ENCODE measurements at places on chromosomes 4 and X.

DNA sequence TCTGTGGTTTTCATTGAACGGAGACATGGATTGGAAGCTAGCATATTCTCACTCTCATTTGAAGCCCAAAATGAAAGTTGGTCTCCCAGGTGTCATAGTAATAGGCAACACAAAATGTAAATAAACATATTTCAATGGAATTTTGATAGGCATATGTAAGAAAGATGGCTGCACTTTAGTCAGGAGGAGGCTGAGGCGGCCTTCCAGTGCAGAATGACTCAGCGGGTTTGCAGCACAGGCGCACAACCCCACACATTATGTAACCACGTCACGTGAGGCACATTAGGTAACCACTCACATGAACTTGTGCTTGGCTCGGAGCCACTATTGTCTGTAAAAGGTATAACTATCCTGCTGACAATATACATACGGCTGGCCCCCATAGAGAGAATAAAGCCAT is 381.7 kb downstream of the GPAT3 start:
- DNase-seq = no peak

GRCh38 chr4:168265327-168265726 is 53.2 kb downstream of the DDX60 start:
- no peak for DNase-seq

- no peak for DNase-seq
Measured at GRCh38 chr4:3041192-3042142, 32.9 kb downstream of the HTT-AS start.

DNA sequence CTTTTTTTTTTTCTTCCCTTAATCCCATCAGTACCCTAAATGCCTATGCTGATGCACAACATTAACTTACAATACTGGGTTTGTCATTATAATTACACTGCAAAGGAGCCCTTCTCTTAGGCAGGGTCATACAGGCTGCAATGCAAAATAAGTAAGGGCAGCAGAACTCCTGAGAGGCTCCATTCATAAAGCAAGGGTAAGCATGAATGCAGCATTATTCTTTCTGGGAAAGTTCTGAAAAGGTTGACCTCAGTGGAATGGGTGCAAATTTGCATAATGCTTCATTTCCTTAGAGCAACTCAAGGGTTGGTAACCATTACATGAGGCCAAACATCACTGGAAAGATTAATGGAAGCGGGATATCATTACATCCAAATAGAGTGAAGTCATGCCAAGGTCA is 789.2 kb downstream of the KLHL13 start:
- DNase-seq = no peak

- no peak for DNase-seq
Measured at GRCh38 chr4:140753329-140753728, 2.9 kb downstream of the TBC1D9 start.

DNA sequence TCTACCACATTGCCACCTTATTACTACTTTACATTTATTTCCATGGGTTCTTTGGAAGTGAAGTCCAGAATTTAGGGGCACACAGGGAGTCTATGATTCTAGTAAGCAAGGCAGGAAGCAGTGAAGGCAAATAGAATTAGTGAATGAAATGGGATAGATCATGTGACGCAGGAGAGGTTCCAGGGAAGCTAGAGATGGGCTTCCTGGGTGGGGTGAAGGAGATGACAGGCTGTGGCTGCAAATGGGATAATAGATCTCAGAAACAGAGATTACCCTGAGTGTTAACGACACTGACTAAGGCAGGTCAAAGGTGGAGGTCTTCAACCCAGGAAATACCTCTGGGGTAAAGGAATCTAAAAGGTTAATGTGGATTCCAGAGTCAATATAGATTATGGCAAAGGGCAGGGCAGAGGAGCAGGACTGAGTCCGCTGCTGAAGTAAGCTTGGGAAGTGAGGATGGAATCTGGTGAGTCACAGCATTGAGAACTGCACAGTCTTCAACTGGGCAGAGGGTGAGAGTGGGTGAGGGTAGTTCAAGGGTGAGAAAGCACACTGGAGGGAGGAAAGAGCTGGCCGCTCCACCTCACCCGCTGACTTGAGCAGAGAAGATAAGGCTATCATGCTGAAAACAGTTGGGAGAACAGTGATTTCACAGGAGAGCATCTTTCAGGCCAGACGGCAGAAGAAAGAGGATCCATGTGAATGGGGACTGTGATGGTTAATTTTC is 70.8 kb downstream of the ANXA3 start:
- peak; percentile 73 for DNase-seq

DNA sequence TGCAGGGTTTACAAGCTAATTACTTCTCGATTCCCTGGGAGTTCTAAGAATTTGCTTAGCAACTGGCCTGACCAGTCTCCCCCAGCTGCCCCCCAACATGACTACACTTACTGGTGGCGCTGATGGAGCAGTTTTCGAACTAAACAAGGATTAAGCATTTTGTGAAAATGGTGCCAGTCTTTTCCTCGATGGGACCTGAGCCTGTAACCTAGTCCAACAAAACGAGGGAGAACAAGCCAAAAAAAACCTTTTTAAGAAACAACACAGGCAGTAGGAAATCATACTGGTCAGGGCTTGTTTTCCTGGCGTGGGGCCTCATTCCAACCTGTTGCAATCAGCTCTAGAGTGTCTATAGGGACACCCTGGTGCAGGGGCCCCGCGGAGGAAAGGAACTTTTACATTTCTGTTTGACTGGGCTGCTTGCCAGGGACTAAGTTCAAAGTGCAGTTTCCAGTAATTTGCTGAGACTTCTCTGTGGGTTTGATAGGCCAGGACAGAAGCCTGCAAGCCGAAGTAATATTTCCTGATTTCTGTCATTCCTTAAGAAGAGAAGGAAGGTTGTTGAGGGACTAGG is 158.7 kb downstream of the SPRY1 start:
- no peak for DNase-seq

- DNase-seq = no peak
Measured at GRCh38 chr4:40857956-40858355, 108.2 kb downstream of the NSUN7 start.

- peak; percentile 43 for DNase-seq
Measured at GRCh38 chr4:17762726-17763125, 18.7 kb downstream of the FAM184B start.

DNA sequence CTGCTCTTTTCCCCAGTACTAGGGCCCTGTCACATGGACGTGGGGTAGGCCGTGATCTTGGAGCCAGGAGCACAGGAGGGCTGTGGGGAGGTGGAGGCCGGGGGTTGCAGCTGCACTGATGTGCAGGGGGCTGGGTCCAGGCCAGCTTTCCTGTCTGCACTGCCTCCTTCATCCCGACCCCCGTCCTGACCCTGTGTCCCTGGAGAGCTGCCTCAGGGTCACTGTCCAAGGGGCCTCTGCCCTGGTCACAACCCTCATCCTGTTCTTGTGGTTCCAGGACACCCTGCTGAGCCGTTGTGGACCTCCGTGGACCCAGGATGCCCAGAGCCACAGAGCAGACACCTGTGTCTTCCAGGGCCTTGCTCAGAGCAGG is 91.7 kb upstream of the ADRA2C start:
- DNase-seq = no peak

- no peak for DNase-seq
Measured at GRCh38 chr4:111449657-111450056, 695.6 kb upstream of the FAM241A start.

GRCh38 chr4:2125023-2125422 is 65.9 kb downstream of the NAT8L start:
- no peak for DNase-seq

DNA sequence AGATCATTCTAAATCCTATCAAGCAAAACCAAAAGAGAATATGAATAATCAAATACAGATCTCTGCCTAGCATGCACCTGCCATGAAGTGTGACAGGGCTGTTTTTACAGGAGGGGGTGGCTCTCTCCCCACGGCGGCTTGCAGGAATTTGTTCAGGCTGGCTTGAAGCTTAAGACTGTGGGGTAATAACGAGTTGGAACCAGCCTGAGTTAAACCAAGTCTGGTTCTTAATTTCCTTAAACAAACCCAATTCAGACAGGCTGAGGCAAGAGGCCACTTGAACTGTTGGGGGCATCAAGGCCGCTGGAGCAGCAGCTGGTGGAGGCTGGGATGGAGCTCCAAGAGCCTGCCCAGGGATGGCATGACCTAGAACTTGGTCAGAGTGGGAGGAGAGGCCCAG is 45.1 kb upstream of the LGI2 start:
- no peak for DNase-seq

GRCh38 chr4:78058591-78059523 is 1.7 kb downstream of the FRAS1 start:
- peak; percentile 35 for DNase-seq

GRCh38 chrX:56550667-56551066 is 12.8 kb upstream of the UBQLN2 start:
- DNase-seq = no peak

DNA sequence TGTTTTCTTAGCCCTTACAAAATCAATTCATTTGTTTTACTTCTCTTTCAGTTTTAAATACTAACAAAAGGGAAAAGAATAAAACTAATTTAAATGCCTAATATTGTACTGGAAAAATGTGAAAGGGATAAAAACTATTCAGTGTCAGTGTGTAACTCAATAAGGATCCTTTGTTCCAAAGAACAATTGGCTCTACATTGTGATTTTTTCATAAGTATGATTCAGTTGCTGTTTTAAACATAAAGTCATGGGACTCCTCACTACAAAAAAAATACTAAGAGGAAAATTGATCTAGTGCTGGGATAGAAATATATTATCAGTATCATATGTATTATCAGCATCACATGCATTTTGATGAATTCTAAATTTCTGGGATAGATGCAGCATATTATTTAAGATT is 199.4 kb upstream of the TRAM1L1 start:
- DNase-seq = no peak

- DNase-seq = no peak
Measured at GRCh38 chrX:107323786-107324492, 117.5 kb downstream of the DNAAF6 start.

DNA sequence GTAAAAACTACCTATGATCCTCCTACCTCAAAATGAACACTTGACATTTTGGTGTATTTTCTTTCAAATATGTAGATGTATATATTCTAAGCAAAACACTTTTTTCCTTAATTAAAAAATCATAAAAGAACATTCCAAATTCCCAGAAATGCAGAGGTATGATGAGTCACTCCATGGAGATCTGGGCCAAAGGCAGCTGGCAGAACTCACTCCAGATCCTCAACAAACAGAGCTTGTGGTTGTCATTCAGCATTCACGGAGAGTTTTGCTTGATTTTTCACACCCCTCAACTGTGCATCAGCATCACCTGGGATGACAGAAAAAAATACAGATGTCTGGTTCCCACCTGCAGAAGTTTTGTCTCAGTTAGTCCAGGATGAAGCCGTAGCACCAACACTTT is 144.6 kb downstream of the KIT start:
- no peak for DNase-seq

DNA sequence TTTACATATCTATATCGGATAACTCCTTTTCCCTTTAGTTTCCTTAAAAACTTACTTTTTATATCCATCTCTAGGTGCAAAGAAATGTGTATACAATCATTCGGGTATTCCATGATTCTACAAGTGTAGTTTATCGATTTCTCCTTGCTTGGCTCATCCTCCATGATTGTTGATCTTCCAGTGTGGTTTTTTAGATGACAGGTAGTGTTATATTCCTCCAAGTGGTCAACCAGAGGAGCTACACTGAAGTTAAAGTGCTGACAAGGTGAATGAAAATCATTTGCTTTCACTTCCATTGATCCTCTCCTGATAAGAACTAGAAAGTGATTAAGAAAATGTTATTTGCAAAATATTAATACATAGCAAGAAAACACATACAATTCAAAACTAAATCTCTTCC is 38.5 kb downstream of the TMEM156 start:
- peak; percentile 9 for DNase-seq

- DNase-seq = no peak
Measured at GRCh38 chrX:101452056-101452455, 33.2 kb upstream of the ARMCX4 start.

GRCh38 chr4:106312377-106312776 is 3.6 kb downstream of the TBCK start:
- no peak for DNase-seq

- no peak for DNase-seq
Measured at GRCh38 chr4:141002323-141002805, 130.9 kb downstream of the RNF150 start.

- peak; percentile 70 for DNase-seq
Measured at GRCh38 chr4:140296335-140297220, 76.9 kb upstream of the SCOC start.

DNA sequence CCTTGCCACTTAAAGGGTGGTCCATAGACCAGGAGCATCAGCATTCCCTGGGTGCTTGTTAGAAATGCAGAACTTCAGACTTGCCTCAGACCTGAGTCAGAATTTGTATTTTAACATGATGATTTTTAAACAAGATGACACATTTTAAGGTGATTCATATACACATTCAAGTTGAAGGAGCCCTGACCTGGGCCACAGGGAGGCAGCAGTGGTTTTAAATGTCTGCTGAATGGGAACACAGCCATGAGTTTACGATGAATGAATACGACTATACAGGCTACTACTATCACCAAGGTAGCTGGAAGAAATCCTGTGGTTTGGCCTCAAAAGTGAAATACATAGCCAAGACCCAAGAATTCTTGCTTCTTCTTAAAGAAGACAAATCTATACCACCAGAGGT is 2.9 kb downstream of the HDAC8 start:
- peak; percentile 24 for DNase-seq

DNA sequence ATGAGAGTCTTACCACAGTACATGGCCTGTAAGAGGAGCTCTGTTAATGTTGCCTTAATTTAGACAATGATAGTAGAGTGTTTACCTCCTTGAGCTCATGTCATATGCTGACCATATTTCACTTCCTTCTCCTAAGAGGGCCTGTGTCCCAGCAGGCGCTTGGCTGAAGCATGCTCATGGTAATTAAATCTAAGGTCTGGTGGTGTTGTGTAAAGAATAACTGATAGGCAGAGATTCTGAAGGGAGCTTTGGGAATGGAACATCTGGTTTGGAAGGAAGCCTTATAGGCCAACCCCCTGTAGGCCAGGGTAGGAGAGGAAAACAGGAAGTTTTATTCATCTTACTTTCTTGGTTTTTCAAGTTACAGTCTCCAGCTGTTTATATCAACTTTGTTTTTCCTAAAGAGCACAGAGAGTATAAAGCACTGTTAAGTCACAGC is 300.2 kb downstream of the USP46 start:
- no peak for DNase-seq

DNA sequence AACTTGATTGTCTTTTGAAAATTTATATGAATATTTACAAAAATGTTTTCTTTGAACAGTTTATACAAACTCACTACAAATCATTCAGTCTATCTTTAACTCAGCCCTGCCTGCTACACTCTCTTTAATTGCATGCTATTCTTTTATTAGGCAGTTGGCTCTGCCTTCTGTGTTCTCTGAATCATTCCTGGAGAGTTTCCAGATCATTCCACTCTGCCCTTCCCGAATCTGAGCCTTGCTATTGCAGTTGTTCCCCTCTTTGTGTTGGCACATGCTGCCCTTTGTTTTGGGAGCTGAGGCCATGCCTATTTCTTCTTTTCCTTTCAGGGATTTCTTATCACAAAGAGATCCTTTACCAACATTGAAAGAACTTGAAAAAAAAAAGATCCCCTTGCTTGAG is 8.7 kb upstream of the TECRL start:
- no peak for DNase-seq

- DNase-seq = no peak
Measured at GRCh38 chrX:69255441-69256290, 90.4 kb upstream of the PJA1 start.

- no peak for DNase-seq
Measured at GRCh38 chrX:10769696-10770619, 149.6 kb upstream of the MID1 start.

- DNase-seq = no peak
Measured at GRCh38 chrX:154357205-154357604, 17.2 kb downstream of the FLNA start.

Measured in ACHN (cell line).